Stimulated activated CD4-positive, alpha-beta T cell treated with anti-CD3 and anti-CD28 coated beads, Interleukin-15, amount 100 ng/mL, for 48 hours (primary cell): ENCODE measurements at places on chromosomes 11 and 22.

DNA sequence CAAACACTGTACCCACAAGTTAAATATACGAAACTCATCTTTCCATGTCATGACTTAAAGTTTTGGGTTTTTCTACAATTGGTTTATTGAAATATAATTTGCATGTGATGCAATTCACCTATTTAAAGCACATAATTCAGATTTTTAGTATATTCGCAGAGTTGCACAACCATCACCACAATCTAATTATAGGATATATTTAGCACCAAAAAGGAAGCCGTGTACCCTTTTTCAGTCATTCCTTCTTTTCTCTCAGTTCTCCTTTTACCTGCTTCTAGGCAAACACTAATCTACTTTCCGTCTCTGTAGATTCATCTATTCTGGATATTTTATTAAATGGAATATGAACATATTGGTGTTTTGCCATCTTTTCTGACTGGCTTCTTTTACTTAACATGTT lies 1458.1 kb upstream of the TENM4 start:
- DNase-seq = no peak

GRCh38 chr11:67119585-67120391 lies 725 bp downstream of the KDM2A start:
- no peak for DNase-seq

GRCh38 chr11:135033540-135033939 lies 621.5 kb upstream of the B3GAT1 start:
- DNase-seq = no peak

DNA sequence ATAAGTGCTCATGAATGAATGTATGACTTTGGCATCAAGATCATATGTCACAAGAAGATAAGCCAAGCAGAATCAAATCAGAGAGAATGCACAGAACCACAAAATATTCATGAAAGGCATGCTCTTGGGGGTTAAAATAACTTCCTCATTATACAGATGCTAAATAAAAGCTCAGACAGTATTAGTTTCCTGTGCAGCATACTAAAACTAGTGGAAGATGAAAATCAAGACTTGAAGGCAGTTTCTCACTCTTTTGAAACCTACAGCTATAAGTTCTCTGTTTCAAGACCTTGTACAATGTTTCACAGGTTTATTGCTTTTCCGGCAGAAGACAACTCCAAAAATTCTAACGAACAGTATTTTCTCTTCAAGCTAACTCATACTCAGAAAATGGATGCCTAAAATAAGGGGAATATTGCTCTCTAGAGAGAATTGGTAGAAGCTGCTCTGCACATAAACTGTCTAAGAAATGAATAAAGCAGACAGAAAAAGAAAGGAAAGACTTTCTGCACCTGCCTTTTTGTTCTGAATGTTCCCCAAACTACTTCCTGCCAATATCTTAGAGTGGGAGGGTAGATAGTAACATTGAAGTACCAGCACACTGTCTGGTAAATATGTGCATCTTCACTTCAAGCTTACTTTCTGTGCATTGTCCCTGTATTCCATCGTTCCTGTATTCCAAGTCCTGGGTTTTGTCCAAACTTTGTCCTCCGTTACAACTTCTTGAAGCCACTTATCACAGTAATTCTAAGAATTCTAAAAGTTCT lies 639.4 kb upstream of the FAT3 start:
- DNase-seq = no peak

DNA sequence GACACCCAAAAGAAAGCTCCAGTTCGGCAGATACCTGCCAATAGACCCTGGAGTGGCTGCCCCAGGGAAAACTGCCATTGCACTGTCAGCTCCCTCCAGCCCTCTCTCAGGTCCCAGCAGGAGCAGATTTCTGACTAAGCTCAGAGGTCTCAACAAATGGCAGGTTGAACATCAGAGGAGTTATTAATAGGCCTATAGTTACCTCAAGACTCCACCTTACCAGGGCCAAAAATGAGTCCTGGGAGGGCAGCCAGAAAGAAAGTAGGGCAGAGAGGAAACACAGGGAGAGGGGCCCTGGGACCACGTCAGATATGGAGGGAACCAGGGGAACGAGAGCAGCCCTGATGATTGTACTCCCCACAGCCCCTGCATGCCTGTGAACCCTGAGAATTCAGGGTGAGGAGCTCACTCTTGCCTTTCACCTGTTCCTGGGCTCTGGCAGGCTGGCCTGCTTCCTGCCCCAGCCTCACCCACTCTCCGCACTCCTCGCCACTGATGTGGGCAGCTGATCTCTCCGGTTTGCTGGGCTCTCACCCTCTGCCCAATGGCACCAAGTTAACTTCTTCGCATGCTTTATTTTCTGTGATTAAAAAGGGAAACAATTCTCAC lies 4.3 kb upstream of the RGL4 start:
- DNase-seq = no peak
